ENCODE measurements at places on chromosomes 1 and 21. TPM values are rescaled to one million over a fixed set of nuclear protein-coding genes. Genes with fewer than 3 reads are reported as not detected.

YRDC gene
- total RNA-seq = 21.7 TPM

ADORA1 gene
- under 0.01 TPM for total RNA-seq

GSTM1 gene
- total RNA-seq = not detected

FMO5 gene
- total RNA-seq = 0.83 TPM

OR2AK2 gene
- not detected for total RNA-seq

ESPN gene
- under 0.01 TPM for total RNA-seq

SRSF11 gene
- 94.5 TPM for total RNA-seq

ANKRD45 gene
- not detected for total RNA-seq

KIAA1614 gene
- total RNA-seq = 1.8 TPM

SEC16B gene
- 4.3 TPM for total RNA-seq

SLC19A1 gene
- total RNA-seq = 2.2 TPM

RIMKLA gene
- not detected for total RNA-seq

ATXN7L2 gene
- total RNA-seq = 1.7 TPM

LENEP gene
- not detected for total RNA-seq

SYDE2 gene
- 10.0 TPM for total RNA-seq

CASZ1 gene
- total RNA-seq = 0.18 TPM

OR6K3 gene
- total RNA-seq = not detected

MYBPHL gene
- not detected for total RNA-seq

PLPPR4 gene
- 6.4 TPM for total RNA-seq

PTPRF gene
- total RNA-seq = 25.8 TPM

ADAMTS5 gene
- 1.1 TPM for total RNA-seq

Measured in IMR-90 (cell line).